ENCODE measurements at places on chromosomes 2 and 18. TPM values are rescaled to one million over a fixed set of nuclear protein-coding genes. Genes with fewer than 3 reads are reported as not detected.

Gene CAMKMT
- total RNA-seq, result 4.3 TPM

Gene NCKAP5
- not detected for total RNA-seq

Gene SIX3
- not detected for total RNA-seq

Gene RESP18
- not detected for total RNA-seq
